ENCODE measurements at places on chromosomes 1 and 21. TPM values are rescaled to one million over a fixed set of nuclear protein-coding genes. Genes with fewer than 3 reads are reported as not detected.

The TMEM82 gene
- 10.7 TPM for total RNA-seq

GRCh38 chr21:45986316-45987051 is 4.9 kb downstream of the COL6A1 start:
- no peak for DNase-seq
- no peak overlapping the region for H3K27ac ChIP-seq
- no peaks in the 10 kb centered on the region for H3K27me3 ChIP-seq
- no peaks in the 10 kb centered on the region for H3K4me1 ChIP-seq

GRCh38 chr1:230825761-230826160 is 42.6 kb downstream of the C1orf198 start:
- peak overlapping the region; percentile 74 for H3K27ac ChIP-seq
- no peaks in the 10 kb centered on the region for H3K27me3 ChIP-seq
- H3K36me3 ChIP-seq: no peaks in the 10 kb centered on the region

The NUDT4B gene
- total RNA-seq: 107 TPM

- no peaks in the 10 kb centered on the region for H3K27me3 ChIP-seq
- H3K4me3 ChIP-seq: no peak overlapping the region
- H3K36me3 ChIP-seq: no peaks in the 10 kb centered on the region
- no peak overlapping the region for H3K27ac ChIP-seq
- H3K4me1 ChIP-seq: peaks cover 7% of the 10 kb centered on the region
Observed at GRCh38 chr21:15566703-15567102, 163.1 kb upstream of the USP25 start.

DNA sequence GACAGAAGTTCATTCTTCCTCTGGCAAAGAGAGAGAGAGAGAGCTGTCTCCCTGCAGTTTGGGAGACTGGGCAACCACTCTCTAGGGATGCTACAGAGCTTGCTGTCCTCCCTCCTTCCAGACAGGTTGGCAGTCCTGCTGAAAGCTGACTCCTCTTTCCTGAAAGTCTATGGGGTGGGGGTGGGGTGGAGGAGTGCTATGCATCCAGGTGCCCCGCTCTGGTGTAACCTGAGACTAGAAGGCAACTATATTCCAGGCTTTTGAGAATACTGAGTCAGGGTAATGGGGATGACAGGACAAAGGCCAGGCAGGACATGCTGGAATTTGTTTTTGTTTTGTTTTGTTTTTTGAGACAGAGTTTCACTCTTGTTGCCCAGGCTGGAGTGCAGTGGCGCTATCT is 55.4 kb downstream of the OPTC start:
- H3K36me3 ChIP-seq: no peaks in the 10 kb centered on the region
- DNase-seq: no peak
- no peaks in the 10 kb centered on the region for H3K27me3 ChIP-seq

DNA sequence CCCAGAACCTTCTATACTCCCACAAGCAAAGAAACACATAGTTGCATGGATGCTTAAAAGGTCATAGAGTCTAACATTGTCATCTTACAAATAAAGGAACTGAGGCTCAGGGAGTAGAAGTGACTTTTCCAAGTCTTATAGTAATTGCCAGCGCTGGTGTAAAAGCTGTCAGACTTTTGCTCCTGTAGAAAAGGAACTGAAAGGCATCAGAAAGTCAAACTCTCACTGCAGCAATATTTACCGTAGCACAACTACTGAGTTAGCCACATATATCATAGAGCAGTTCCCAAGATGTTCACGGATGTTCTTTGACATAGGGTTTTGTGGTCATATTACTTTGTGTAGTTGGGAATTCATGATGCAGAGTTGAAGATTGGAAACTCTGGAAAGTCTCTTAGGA is 16.6 kb upstream of the USP24 start:
- H3K4me3 ChIP-seq: no peak overlapping the region
- peak overlapping the region; percentile 69 for H3K27ac ChIP-seq
- DNase-seq: no peak

The TNFRSF4 gene
- total RNA-seq: 0.28 TPM

- H3K27me3 ChIP-seq: no peaks in the 10 kb centered on the region
- no peak for DNase-seq
- no peak overlapping the region for H3K4me3 ChIP-seq
- H3K36me3 ChIP-seq: no peaks in the 10 kb centered on the region
- no peaks in the 10 kb centered on the region for H3K4me1 ChIP-seq
Observed at GRCh38 chr1:82145656-82146055, 344.9 kb downstream of the ADGRL2 start.

DNA sequence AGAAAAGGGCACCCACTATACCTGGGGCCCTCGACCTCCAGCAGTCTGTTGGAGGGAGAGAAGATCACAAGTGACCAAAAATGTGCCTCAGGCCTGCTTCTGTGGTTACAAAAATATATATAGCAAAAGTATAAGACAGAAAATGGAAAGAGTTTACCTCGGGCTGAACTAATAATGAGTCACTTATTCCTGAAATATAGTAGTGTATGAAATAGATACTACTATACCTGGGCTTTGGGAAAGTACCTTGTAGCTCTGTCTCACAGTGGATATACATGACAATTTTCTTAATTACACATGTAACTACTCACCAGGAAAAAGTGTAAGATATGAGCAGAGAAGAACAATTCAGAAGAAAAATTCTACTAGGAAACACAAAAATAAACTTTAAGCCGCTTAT is 7.3 kb upstream of the APCS start:
- no peak overlapping the region for H3K4me3 ChIP-seq
- no peaks in the 10 kb centered on the region for H3K36me3 ChIP-seq
- no peaks in the 10 kb centered on the region for H3K27me3 ChIP-seq
- no peak overlapping the region for H3K27ac ChIP-seq
- no peak for DNase-seq

DNA sequence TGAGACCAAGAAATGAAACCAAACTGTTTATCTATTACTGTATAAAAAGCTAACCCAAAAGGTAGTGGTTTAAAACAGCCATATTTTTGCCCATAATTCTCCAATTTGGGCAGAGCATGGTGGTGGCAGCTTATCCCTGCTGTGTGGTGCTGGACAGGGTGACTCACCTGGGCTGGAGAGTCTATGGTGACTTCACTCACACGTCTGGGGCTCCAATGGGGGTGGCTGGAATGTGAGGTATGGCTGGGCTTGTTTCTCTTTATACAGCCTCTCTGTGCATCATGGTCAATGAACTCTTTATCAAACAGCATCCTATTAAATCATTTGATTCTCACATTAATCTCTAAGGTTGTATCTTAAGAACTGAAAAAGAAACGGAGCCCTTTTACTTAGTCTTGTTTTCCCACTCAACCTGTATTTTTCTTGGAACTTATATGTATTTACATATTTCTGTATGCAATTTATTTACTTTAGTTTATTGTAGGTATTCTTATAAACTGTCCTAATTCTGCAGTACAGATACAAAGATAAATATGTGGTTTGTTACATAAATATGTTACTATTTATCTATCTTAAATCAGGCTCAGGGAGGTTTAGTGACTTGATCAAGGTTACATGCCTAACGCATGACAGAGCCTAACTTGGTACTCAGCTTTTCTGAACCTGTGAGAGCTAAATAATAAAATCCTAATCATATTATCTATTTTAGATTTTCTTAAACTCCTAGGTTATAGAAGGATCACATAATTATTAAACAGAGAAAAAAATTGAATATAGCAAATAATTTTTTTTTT is 37.5 kb upstream of the WLS start:
- no peaks in the 10 kb centered on the region for H3K27me3 ChIP-seq
- H3K4me3 ChIP-seq: no peak overlapping the region
- no peaks in the 10 kb centered on the region for H3K36me3 ChIP-seq
- no peak overlapping the region for H3K27ac ChIP-seq
- no peak for DNase-seq

DNA sequence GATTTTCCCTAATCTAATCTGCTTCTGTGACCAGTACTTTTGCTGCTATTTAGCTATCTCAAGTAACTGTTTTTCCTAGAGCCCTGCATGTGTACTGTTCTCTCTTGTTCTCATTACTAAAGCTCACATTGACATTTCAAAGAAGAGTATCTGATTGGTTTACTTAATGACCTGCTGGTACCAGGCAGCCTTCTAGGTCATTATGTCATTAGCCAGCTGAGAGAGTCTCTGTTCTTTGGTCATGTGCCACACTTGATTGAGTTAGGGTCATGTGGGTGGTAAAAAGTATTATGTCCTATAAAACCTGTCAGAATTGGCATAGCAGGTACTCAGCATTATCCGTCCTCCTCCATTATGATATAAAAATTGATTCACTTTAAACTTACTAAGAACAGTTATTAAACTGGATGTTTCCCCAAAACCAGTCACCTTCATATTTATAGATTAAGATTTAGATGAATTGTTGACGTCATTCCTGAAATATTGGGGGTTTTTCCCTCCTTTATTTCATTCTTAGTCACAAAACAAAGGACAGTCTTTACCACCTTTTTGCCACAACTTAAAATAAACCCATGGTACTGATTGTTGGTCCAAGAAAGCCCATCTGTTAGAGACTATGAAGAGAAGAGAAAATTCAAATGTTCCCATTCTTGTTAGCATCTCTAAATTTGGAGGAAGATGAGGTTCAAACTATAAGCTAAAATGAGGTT is 22.2 kb downstream of the FNDC5 start:
- no peaks in the 10 kb centered on the region for H3K36me3 ChIP-seq
- no peaks in the 10 kb centered on the region for H3K27me3 ChIP-seq
- H3K4me3 ChIP-seq: no peak overlapping the region
- no peaks in the 10 kb centered on the region for H3K4me1 ChIP-seq
- no peak overlapping the region for H3K27ac ChIP-seq

DNA sequence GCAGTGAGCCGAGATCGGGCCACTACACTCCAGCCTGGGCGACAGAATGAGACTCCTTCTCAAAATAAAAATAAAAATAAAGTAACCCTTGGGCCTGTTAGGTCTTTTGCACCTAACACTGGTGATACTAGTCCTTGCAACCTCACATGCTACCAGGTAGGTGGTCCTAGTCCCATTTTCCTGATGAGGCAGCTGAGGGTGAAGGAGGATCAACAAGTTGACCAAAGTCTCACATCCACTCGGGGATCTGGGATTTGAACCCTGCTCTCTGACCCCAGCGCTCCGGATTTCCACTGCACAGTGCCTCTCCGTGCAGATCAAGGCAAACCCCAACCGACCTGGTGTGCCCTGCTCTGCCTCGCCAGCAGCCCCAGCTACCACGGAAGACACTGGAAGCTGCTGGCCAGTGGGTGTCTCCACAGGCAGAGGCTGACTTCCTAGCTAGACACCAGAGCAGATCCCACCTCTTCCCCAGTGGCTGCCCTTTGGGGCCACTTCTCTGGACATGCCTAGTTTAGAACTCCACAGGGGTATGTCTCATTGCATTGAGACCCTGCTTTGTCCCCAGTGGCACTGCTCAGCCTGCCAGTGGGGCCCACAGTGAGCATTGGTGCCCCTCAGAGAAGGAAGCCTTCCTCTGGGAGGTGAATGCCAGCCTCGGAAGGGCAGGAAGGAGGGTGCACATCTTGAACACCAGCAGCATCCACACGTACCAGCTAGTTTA is 27.6 kb downstream of the LDLRAP1 start:
- H3K4me3 ChIP-seq: no peak overlapping the region
- H3K27ac ChIP-seq: no peak overlapping the region
- H3K27me3 ChIP-seq: no peaks in the 10 kb centered on the region
